A549 treated with RU486 at 1 μM for 4 hours (cell line): ENCODE measurements at places on chromosomes 13 and 19. TPM values are rescaled to one million over a fixed set of nuclear protein-coding genes. Genes with fewer than 3 reads are reported as not detected.

The SH2D3A gene
- 12.1 to 16.8 TPM (median 14.5 TPM) in 5 replicates for total RNA-seq

The JAK3 gene
- total RNA-seq, result 0.15 to 0.36 TPM (median 0.31 TPM) in 5 replicates

The ANKRD24 gene
- total RNA-seq, result 0.12 to 0.39 TPM (median 0.17 TPM) in 5 replicates

The PPAN gene
- total RNA-seq, result 39.6 to 57.2 TPM (median 57.1 TPM) in 5 replicates

The FCER2 gene
- total RNA-seq, result not detected in 5 replicates

The VSIG10L gene
- 6.8 to 11.3 TPM (median 10.1 TPM) in 5 replicates for total RNA-seq

The GRIN3B gene
- total RNA-seq, result 1.5 to 3.3 TPM (median 2.7 TPM) in 5 replicates
